A673 (cell line): ENCODE measurements at places on chromosomes 5 and 9.
A peak's percentile ranks its signal among the peaks of the same experiment; 100 is the strongest.

DNA sequence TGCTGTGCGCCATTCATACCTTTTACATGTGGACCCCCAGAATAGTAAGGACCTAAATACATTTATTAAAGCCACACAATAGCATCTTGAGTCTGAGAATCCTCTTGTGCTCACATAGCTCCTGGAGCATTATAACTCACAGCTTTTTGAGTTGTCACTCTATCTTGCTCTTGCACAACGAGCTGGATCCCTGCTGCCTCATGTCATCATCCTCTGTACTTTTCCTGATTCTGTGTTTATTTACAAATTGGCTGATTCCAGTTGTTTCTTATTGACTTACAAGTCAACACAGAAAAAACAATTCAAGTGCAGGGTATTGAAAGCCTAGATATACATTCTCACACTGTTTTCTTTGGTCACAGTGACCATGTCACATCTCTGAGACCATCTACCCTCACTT is 112.9 kb downstream of the SLC1A3 start:
- no peak for DNase-seq

GRCh38 chr5:76790632-76791290 is 28.1 kb upstream of the F2RL1 start:
- DNase-seq: peak; percentile 86

- no peak for DNase-seq
Measured at GRCh38 chr5:141585594-141585993, 33.2 kb downstream of the DIAPH1 start.

DNA sequence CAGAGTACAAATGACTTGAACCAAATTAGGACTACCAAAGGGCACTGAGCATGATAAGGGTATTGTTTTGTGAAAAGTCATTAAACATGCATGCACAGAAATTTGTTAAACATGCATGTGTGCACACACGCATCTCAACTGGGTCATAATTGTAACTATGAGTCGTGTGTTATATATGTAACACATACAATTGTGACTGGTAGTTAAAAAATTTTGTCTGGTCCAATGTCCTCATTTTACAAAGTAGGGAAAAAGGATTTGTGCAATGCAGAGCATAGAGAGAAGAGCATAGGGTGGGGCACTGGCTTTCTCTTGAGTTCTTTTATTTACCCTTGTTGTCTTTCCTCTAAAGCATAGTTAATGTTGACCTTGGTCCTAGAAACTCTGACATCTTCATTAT is 19.3 kb upstream of the IGFBPL1 start:
- DNase-seq: no peak

DNA sequence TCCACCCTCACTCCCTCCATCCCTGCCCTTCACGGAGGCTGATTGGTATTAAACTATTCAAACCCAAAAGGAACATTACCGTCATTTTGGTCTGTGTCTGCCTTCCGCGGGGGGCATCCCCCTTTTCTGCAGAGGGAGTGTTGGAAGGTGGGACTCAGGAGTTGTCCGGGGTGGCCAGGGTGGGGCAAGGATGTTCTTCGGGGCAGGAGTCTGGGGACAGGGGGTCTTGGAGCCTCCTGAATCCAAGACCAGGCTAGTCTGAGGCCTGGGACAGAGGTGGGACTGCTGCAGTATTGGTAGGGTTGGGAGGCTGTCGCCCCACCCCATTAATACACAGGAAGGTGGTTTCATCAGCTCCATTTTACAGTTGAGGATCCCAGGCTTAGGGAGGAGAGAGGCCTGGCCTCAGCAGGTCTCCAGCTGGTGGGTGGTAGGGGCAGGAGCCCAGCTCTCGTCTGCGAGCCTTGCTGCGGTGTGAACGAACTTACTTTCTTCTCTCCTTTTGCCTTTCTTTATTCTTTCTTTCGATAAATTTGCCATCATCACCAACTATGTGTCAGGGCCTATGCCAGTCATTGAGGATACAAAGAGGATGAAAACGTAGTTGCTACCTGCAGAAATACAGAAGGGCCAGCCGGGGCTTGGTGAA is 33.8 kb downstream of the DAB2IP start:
- DNase-seq: no peak

DNA sequence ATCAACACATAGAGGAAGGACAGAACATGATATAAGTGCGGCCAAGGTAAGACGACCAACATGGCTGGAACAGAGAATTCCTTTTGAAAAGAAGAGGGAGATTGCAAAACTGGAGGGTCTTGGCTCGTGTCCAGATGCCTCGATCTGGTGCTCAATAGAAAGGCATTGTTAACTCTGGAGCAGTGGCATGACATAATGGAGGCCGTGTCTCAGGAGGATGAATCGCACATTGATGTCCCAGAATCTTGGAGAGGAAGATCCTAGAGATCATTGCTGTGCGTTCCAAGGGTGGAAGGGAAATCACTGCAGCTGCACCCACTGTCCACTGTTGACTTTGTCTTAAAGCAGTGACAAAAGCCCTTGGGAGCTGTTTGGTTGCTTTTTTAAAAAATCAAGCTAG is 30.9 kb downstream of the GRAMD2B start:
- peak; percentile 29 for DNase-seq

- no peak for DNase-seq
Measured at GRCh38 chr5:36530215-36530614, 76.2 kb upstream of the SLC1A3 start.
